Stimulated activated CD4-positive, alpha-beta T cell treated with anti-CD3 and anti-CD28 coated beads, Interleukin-1b, Interleukin-23, amount 100 ng/mL, for 4 hours (primary cell): ENCODE measurements at places on chromosomes 3 and 15.

DNA sequence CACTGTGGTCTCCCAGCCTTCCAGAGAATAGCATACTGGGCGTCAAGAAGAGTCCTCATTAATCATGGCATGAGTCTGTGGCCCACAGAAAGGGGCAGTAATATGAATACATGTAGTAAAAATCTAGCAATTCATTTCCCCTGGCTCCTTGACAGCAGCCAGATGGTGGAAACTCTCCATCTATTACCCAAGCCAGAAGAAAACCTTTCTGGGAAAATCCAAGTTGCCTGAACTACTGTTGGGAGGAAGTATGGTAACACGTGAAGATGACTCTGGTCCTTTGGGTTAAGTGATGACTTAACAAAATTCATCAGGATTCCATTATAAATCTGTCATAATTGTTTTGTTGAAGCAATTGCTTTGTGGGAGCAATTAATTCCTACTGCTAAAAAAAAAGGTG is 530.5 kb downstream of the FHIT start:
- DNase-seq: no peak

DNA sequence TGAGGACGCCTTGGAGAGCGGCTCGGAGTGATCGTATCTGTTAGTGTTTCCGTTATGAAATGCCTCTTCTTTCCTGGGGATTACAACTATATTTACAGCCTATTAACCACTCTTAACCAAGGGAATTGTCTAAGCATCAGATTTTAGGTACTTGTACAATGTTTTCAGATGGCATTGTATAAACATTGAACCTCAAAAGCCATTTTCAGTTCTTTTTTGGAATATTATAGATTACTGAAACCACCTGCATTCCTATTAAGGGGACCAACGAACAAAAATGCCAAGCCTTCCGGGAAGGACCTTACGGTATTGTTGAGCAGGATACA is 1.1 kb downstream of the NEO1 start:
- DNase-seq: no peak

DNA sequence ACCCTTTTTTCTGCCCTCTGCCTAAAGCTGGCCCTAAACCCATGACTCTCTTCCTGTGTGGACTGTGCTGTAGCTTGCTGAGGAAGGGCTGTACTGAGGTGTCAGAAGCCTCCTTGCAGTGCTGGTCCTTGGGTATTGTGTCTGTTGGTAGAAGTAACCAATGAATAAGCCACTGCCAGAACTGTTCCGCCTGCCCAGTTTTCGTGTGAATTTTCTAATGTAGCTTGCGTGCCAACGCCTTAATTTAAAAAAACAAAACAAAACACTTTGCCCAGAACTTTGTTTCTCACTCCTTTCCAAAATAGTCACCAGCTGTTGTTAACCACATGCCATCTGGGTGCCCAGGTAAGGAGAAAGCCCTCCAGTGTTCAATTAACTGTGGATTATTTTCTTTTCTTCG is 101.9 kb downstream of the KLHL25 start:
- DNase-seq: no peak

- no peak for DNase-seq
Observed at GRCh38 chr3:46846624-46847542, 16.4 kb downstream of the MYL3 start.

DNA sequence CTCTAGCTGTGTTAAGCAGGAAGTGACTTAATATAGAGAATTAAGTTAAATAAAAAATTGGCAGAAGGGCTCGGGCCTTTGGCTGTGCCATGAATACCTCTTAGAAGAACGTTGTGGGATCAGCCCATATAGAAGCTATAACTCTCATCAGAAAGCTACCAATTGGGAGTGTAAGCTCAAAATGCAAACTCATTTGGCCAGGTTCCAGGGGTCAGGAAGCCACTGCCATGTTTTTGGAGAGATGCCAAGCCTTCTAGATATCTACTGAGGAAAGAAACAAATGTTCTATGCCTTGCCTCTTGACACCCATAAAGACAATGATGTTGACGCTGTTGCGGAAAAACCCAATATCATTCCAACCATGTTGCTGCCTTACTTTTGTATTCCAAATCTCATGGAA is 475.2 kb upstream of the TGFBR2 start:
- no peak for DNase-seq

GRCh38 chr15:63038926-63039673 is 3.4 kb upstream of the TPM1 start:
- DNase-seq: no peak

DNA sequence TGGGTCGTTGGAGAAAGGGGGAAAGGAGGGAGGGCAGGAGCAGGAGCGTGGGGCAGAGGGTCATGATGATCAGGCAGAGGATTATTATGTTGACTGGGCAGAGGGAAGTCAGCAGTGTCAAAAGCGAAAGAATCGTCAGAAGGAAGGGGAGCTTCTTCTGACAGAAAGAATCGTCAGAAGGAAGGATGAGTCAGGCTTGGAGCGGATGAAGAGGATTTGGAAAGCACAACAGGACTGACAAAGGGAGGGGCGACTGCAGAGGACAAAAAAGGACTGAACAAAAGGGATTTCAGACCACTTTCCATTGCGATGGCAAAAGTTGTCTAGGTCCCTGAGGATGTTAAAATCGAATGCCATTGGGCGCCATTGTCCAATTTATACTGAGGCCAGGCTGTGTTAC is 1053.5 kb downstream of the SI start:
- DNase-seq: no peak

- DNase-seq: no peak
Observed at GRCh38 chr15:69150336-69150735, 10.1 kb upstream of the GLCE start.

- DNase-seq: no peak
Observed at GRCh38 chr3:69856965-69857705, 117.9 kb downstream of the MITF start.

DNA sequence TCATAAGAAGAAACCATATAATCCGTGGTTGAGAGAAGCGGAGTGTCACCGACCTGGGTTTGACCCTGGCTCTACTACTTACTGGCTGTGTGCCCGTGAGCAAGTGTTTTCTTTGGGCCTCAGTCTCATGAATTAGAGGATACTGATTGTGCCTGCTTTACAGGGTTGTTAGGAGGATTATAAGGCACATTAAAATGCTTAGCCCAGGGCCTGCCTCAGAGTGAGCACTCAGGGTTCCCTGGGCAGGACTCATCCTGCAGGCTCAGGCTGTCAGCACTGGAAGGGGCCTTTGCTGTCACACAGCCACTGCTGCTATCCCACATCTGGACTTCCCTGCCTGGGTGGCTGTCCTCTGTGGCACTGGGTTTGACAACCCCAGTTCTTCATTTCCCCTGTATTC is 4.7 kb downstream of the PLA2G4F start:
- DNase-seq: no peak

DNA sequence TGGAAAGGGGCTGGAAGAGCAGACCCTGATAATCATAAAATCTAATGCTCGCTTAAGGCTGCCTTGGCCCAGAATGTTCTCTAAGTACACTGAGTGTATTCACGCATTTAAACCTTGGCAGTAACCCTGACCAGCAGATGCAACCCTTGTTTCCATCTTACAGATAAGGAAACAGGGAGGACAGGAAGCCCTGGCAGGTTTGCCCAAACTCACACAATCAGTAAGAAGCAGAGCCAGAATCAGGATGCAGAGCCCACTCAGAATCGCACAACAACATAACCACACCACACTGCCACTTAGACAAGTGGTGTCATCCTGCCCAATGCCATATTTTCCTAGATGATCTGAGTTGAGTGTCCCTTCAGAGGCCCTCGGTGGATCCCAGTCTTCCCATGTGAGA is 214.5 kb upstream of the HES1 start:
- DNase-seq: no peak

DNA sequence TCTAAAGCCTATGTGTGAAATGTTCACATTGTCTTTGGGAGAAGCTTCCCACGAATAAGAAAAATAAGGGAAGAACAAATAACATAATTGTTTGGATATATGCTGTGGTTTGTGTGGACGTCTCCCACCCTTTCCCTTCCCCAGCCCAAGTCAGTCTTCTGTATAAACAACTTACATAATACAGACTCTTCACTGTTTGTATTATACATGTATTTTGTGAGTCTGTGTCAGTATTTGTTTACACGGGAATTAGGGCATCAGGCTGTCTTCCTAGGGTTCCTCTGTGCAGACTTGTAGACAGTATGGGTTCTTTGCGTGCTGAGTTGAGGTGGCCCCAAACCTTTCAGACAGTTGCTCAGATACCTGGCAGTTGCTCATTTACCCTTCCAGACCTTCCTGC is 103.4 kb downstream of the IGF1R start:
- DNase-seq: no peak

DNA sequence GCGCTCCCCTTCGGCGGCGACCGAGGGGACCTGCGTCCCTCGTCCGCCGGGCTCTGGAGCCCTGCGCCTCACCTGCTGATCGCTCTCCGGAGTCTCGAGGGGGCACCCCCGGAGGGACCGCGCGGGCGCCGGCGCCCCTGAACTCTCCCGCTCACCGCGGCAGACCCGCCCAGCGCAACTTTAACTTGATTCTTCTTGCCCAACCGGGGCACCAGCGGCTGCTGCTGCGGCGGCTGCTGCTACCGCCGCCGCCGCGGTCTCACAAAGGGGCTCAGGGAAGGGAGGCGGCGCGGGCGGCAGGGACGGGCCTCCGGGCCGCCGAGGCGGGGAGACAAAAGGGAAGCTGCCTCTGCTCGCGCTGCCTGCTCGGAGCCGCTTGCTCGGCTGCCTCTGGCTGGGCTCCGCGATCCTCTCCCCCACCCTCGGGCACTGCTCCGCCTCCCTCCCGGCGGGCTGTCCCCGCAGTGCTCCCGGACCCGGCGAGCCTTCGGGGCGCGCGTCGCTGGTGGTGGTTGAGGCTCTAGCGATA is at the start of gene PPM1L:
PPM1L (plus strand) TSS at position 456 of the 529 bp plus-strand sequence.
- peak; percentile 49 for DNase-seq

GRCh38 chr3:191263365-191263764 is 64.3 kb downstream of the OSTN start:
- DNase-seq: no peak

DNA sequence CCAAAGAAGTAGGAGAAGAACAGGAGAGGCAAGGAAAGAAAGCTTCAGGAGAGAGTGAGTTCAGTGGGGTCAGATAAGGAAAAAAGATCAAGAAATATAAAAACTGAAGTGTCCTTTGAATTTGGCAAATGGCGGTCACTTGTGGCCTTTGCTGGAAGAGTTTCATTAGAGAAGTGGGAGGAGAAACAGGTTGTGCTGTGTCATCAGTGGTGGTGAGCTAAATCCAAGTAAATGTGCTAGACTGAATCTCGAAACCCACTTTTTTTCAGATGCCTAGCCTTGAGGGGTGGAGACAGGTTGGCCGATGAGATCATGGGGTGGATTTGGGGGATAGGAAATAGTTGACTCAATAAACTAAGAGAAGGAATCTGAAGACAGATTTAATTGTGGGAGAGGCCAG is 43.7 kb downstream of the CHRD start:
- no peak for DNase-seq

GRCh38 chr3:24493746-24494617 is 668 bp downstream of the THRB start:
- DNase-seq: no peak

GRCh38 chr3:195270817-195271409 is at the start of gene XXYLT1:
XXYLT1 (minus strand) TSS chr3:195271159; CDS start chr3:195271058, 101 bp downstream.
- DNase-seq: peak; percentile 83

- DNase-seq: no peak
Observed at GRCh38 chr15:70142322-70143191, 44.8 kb upstream of the TLE3 start.

DNA sequence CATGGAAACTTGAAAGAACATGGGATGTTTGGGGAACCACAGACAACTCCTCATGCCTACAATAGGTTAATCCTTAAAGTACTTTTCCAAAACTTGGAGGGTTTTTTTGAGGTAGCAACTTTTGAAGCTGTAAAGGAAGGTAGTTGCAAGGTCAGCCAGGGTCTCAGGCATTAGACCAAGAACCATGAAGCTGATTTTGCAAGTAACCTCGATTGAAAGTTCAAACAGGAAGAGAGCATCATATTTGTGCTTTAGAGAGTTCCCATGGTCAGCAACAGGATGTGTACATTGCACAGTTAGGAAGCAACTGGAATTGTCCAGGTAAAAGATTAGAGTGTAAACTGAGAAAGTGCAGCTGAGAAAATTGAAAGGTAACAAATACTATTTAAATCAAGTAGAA is 199.8 kb upstream of the NR2F2 start:
- no peak for DNase-seq

DNA sequence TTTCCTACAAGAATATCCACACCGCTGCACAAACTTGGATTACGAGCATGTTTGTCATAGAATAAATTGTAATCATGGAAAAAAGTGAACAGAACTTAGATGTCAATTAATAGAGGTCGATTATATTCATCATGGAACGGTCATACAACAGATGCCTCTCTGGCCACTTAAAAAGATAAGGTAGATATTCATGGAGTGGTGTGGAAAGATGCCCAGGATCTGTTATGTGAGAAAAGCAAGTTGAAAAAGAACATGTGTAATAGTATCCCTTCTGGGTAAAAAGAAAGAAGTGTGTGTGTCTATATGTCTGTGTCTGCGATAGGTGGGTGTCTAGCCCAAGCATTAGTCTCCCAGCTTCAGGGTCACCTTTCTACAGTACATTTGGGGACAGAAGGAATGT is 113.3 kb downstream of the ANP32A start:
- no peak for DNase-seq

- DNase-seq: no peak
Observed at GRCh38 chr15:55823191-55823670, 80.3 kb upstream of the PRTG start.

GRCh38 chr3:23629181-23629894 is 176.4 kb upstream of the UBE2E1 start:
- DNase-seq: no peak

DNA sequence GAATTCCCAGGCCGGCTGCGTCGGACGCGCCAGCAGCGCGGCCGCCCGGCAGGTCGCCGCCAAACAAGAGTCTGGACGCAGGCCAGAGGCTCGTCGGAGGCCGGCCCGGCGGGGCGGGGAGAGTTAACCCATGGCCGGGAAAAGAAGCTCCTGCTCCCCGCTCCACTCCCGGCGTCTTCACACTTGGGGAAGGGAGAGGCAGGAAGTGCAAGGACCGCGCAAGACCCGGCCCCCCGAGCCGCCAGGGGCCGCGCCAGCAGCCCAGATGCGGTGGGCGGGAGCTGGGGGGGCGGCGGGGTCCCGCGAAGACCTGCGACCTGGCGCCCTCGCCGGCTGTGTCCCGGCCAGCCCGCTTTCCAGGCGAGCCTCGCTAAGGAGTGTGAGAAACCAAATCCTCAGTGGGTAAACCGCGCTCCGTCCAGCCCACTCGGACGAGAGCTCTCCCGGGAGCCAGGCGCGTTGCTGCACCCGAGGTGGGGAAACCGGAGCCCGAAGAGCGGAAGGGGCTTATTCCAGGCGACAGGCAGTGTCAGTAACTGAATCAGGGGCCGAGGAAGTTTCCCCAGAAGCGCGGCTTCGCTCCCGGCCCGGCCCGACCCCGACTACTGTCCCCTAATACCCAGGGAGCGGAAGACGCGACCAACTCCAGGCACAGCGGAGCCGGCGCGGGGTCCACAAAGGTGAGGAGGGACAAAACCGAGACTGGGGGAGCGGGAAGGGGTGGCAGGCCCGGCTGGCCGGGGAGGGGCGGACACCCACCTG is 721 bp downstream of the ADAMTS7 start:
- no peak for DNase-seq
